ENCODE measurements at places on chromosomes 7 and 10. TPM values are rescaled to one million over a fixed set of nuclear protein-coding genes. Genes with fewer than 3 reads are reported as not detected.

Gene LRRTM3
- not detected for polyA plus RNA-seq

Gene NKX2-3
- polyA plus RNA-seq, result not detected

Gene TMEM254
- polyA plus RNA-seq, result 39.0 TPM

Gene SCART1
- polyA plus RNA-seq, result 1.1 TPM

Gene LRRC18
- polyA plus RNA-seq, result not detected

Gene VKORC1L1
- 15.3 TPM for polyA plus RNA-seq

Gene SFMBT2
- polyA plus RNA-seq, result 0.01 TPM

Gene FAM24B
- polyA plus RNA-seq, result 1.9 TPM

Gene BICC1
- 1.3 TPM for polyA plus RNA-seq

Gene PIK3AP1
- 4.6 TPM for polyA plus RNA-seq

Gene WNT8B
- 0.13 TPM for polyA plus RNA-seq

Gene NOS3
- 7.5 TPM for polyA plus RNA-seq

Gene DRGX
- polyA plus RNA-seq, result not detected

Gene ASIC3
- polyA plus RNA-seq, result 0.50 TPM

Gene CTAGE15
- not detected for polyA plus RNA-seq

Gene CFTR
- not detected for polyA plus RNA-seq

Gene CCDC172
- not detected for polyA plus RNA-seq

Gene NEURL1
- polyA plus RNA-seq, result 0.01 TPM

Gene WNT2
- not detected for polyA plus RNA-seq

Gene TMEM178B
- 0.01 TPM for polyA plus RNA-seq

Gene LFNG
- polyA plus RNA-seq, result 1.6 TPM

Gene ZNF425
- 0.55 TPM for polyA plus RNA-seq

Gene TFEC
- polyA plus RNA-seq, result not detected

Gene GSTO2
- 7.9 TPM for polyA plus RNA-seq

Gene SPDYE8
- polyA plus RNA-seq, result not detected

Gene TTYH3
- 50.0 TPM for polyA plus RNA-seq

Gene RSPH10B
- polyA plus RNA-seq, result not detected

Gene SPDYE2B
- polyA plus RNA-seq, result not detected

Gene ERV3-1
- polyA plus RNA-seq, result 86.3 TPM

Gene IKZF1
- not detected for polyA plus RNA-seq

Gene BMPER
- polyA plus RNA-seq, result not detected

Gene MEOX2
- polyA plus RNA-seq, result not detected

Gene GPNMB
- polyA plus RNA-seq, result 0.91 TPM

Gene UCN3
- polyA plus RNA-seq, result not detected

Gene ASZ1
- polyA plus RNA-seq, result not detected

Gene SPDYE6
- polyA plus RNA-seq, result not detected

Gene CCDC201
- 2.3 TPM for polyA plus RNA-seq

Gene C10orf62
- 0.74 TPM for polyA plus RNA-seq

Gene GPRIN2
- polyA plus RNA-seq, result not detected

Gene PPP1R3C
- 13.3 TPM for polyA plus RNA-seq

Gene GLCCI1
- polyA plus RNA-seq, result 2.2 TPM

Gene LIPK
- polyA plus RNA-seq, result not detected

Gene FAM149B1
- polyA plus RNA-seq, result 14.7 TPM

Gene PIK3CG
- not detected for polyA plus RNA-seq

Gene CRYGN
- polyA plus RNA-seq, result not detected

Gene ZC3HAV1L
- polyA plus RNA-seq, result 11.1 TPM

Gene NRCAM
- polyA plus RNA-seq, result 0.31 TPM
